ENCODE measurements at places on chromosomes 2 and 18.

- DNase-seq: no peak
Measured at GRCh38 chr2:12488352-12489318, 228.1 kb upstream of the TRIB2 start.

DNA sequence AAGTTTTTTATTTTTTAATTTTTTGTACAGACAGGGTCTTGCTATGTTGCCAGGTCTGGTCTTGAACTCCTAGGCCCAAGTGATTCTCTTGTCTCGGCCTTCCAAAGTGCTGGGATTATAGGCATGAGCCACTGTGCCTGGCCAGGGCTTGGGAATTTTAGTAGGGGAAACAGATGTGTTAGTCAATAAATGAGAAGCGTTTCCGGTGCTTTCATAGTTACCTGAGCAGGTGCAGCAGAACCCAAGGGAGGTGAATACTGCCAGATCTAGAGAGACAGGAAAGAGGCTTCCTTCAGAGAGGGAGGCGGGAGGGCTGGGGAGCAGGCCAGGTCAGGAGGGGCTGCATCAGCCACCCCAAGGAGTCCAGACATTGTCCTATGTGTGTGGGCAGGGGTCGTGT is 30.5 kb upstream of the IMPA2 start:
- DNase-seq: no peak

GRCh38 chr18:48871391-48872166 is 79.2 kb downstream of the SMAD7 start:
- no peak for DNase-seq

GRCh38 chr18:46158499-46158898 is 54.3 kb downstream of the HAUS1 start:
- peak; percentile 79 for DNase-seq

DNA sequence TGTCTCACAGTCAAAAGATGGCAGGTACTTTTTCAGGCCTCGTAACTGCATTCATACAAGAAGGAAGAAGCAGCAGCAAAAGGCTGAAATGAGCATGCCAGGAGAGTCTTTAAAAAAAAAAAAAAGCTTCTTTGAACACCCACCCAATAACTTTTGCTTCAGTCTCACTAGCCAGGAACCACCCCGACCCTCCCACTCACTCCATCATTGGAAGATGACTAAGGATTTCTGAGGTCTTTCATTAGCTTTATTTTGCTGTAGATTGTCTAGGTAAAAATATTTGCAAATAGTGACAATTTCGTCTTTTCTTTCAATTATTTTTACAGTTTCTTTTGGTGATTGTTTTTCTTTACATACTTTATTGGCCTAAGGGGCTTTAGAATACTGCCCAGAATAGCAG is 37.9 kb downstream of the RBBP8 start:
- no peak for DNase-seq

- no peak for DNase-seq
Measured at GRCh38 chr2:46462936-46463335, 16.4 kb upstream of the TMEM247 start.

DNA sequence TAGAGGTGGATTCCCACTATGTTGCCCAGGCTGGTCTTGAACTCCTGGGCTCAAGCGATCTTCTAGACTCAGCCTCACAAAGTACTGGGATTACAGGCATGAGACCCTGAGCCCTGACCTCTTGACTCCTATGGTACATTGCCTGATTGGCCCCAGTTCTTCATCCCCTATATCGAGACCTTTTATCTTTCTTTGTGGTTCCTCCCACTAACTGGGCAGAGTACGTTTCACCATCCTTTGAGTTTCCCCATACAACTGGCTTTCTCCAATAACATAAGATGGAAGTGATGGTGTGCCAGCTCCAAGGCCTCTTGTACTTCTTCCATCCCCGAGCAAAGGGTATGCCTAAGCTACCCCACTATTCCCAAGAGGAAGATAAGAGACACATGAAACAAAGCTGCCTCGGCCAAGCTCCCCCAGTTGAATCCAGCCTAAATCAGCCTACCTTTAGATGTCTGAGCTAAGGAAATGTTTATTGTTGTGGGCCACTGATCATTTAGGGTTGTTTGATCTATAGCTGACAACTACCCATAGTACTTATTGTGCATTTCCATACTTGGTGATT is 8.3 kb upstream of the TMEM247 start:
- DNase-seq: no peak

DNA sequence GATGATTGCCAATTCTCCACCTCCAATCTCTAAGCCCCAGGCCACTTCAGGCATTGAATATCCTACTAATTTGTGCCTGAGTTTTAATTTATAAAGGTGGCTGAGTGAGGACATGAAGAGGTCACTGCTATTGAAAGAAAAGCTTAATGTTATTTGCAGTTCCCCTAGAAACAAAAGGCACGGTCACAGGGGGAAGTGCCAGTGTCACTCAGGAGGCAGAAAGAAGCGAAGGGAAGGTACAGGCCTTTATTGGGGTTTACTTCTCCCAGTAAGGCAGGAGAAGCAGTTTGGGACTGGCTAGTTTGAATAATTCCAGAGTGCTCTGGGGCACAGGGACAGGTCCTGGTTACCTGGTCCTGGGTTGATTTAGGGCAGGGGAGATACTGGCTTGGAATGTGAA is 1.7 kb upstream of the ABHD1 start:
- DNase-seq: no peak

GRCh38 chr2:191153716-191154115 is 2.9 kb upstream of the STAT4 start:
- DNase-seq: no peak

DNA sequence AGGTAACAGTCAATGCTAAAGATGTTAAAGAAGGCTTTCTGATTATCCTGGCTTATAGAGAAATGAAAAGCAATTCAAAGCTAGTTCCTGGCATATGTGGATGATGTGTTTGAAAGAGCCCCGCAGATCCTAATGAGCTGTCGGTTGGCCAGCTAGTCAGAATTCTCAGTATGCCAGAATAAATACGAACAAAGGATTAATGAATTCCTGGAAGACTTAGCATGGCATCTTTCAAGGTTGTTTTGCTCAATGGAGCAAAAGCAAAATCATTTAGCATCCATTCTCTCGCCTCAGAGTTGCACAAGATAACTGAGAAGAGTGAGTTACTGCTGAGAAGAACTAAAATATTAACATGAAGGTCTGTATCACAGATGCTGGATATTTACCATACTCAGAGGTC is 307.6 kb downstream of the RIT2 start:
- DNase-seq: peak; percentile 66

DNA sequence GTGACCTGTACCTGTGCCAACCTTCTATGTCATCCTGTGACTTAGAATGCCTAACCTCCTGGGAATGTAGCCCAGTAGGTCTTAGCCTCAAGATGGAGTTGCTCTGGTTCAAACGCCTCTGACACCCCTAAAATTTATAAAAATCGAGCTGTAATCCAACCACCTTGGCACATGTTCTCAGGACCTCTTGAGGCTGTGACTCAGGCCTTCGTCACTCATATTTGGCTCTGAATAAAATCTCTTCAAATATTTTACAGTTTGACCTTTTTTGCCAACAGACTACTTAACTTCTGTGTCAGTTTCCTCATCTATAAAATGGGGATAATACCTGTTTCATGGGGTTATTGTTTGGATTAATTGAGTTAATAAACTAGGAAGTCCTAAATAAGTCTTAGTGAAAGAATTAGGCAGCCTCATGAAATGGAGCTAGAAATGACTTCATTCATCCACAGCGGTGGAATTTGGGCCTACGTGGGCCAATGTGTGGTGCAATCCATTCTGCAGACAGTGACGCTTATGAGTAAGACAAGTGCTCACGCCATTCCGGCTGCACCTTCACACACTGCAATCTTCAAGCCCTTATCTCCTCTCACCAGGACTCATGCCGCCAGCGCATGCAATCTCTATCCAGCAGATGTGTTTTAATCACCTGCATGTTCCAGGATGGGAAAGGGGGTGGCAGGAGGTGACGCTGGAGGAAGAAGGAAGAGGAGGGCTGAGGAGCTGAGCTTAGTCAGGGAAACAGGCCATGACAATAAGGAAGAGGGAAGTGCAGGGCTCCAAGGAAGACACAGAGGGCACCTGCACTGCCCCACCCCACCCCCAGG is 2.0 kb upstream of the UBE2F start:
- no peak for DNase-seq

DNA sequence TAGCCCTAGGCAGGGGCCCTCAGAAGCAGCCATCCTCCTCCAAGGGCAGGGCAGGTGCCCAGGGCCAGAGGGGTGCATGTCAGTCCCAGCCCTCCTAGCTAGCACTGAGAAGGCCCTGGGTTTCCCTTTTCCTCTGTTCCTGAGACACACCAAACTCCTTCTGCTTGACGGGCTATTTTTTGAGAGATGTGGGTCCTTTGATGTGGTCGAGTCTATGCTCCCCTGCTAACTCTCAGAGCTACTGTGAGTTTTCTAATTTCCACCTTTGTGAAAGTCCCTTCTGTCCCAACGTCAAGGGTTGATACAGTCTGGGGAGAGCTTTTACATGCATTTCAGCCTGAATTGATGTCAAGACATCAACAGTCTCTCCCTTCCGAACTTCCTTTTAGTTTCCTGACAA is 51.4 kb downstream of the TRPM8 start:
- no peak for DNase-seq

DNA sequence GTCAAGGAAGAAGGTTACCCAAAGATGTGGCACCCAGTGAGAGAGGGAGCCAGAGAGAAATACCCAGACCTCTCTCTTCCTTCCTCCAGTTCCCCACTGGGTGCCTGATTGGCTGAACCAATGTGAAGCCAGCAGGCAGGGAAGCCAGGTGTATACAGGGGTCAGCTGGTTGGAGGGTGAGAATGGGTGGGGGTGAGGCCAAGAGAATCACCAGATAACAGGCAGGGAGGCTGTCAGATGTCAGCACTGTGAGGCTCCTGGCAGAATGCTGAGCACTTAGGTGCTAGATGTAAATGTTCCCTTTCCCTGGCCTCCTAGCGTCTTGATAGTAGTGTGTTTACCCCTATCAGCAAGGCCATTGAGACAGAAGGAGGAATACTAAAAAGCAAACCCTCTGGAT is 104.0 kb upstream of the MGAT5 start:
- DNase-seq: no peak

DNA sequence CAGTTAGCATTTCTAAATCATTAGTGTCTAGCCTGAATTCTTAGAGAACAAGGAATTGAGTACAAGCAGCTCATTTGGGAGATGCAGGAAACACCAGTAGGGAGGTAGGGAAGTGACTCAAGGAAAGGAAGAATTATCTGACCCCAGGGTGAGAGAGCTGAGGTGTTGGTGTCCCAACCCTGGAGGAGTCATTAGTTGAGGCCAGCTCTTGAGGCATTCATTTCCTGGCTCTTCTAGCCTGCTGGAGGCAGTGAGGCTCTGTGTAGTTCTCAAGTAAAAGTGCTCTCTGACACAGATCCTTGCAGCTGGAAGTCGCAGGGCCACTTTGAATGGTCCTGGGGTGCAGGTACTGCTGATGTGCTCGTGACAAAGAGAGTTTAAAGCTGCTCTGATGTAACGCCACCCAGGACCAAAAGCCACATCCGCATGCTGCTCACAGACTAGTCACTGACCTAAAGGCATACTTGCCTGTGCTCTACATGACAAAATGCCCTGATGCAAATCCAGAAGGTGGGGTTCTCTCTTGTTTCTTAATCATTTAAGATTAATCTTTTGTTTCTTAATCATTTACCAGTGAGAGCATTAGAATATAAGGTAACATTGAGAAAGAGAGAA is 299.5 kb upstream of the LYPD1 start:
- DNase-seq: no peak

DNA sequence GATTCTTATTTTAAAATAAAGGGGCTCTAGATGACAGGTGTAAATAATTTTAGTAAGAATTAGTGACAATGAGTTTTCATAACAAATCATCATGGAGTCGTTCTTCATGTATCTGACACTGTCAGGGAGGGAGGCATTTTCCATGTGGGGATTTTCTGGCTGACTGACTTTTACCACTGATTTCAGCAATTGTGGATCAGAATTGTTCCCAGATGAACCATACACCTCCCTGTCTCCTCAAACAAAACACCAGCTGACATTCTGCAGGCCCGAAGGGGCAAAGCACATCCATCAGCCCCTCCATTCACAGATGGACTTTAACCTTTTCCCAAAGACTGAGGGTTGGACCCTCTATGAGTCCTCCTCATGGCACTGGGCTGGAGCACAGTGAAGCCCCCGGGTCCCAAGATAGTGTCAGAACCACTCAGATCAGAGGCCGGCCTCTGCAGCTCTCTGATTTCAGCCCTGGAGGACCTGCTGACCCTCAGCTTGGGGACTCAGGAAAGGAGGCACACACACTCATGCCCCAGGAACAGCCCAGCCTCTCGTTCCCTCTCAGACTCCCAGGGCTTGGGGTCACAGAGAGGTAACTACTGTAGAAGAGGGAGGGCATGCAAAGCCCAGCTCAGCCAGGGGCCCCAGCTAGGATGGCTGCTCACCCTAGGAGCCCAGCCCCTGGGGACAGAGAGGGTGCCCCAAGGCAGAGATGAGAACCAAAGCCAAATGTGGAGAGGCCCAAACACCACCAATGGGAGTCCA is 43.2 kb upstream of the LOXHD1 start:
- peak; percentile 73 for DNase-seq

DNA sequence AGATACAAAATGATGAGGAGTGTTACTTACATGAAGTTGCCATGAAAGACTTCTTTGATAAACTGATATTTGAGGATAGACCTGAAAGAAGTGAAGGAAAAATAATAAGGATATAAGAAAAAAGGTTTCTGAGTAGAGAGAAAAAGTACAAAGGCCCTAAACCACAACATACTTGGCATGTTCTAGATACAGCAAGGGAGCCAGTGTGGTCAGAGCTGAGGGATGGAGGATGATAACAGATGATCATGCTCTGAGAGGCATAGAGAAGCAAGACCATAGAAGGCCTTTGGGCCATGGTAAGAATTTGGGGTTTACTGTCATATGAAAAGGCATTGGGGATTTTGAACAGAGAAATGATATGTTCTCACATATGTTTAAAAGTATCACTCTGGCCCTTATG is 424.1 kb upstream of the CHST9 start:
- no peak for DNase-seq

GRCh38 chr2:190340369-190340768 is 3.0 kb upstream of the INPP1 start:
- no peak for DNase-seq

- DNase-seq: no peak
Measured at GRCh38 chr2:42068571-42069178, 20.9 kb downstream of the PKDCC start.

- DNase-seq: no peak
Measured at GRCh38 chr18:2847317-2848246, 776 bp downstream of the EMILIN2 start.

DNA sequence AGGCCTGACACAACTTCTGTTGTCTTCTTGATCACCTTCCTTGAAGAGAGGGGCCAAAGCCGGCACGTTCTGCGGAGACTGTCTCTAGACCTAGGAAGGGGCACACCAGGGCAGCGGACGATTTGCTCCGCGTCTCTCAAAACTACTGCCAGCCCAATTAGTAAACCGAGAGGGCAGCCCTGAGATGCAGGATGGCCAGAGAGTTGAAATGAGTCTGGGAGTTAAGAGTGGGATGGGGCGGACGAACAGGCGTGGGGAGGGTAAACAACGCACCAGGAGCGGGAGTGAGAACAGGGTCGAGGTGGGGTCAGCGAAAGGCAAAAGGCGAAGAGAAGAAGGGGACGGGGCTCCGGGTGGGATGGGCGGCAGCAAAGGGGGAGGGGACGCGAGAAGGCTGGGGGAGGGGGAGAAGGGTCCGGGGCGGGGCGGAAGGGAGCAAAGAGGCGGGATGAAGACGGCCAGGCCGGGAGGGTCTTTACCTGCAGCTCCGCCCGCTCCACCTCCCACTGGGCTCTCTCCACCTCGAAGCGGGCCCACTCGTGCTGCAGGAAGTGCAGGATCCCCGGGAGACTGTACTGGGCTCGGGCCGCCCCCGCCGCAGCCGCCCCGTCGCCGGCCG is 476 bp downstream of the STRN start:
- DNase-seq: peak; percentile 31

Data from cerebellar cortex (tissue), 1 donor.